ENCODE measurements at places on chromosomes 7 and 10.

DNA sequence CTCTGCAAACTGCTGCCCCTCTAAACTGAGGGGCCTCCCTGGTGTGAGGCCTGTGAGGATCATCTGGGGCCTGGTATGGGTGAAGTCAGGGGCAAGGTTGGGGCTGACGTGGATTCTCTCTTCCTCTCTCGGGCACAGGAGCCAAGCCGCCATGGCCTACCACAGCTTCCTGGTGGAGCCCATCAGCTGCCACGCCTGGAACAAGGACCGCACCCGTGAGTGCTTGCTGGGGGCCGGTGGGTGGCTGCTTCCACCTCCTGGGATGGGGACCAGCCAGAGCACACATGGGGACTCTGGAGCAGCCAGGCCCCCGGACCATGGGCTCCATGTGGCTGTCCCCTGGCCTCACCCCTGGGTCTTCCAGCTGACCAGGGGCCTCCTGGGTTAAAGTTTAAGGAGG, 11.0 kb downstream of the ARPC1B start:
- no peak for DNase-seq

DNA sequence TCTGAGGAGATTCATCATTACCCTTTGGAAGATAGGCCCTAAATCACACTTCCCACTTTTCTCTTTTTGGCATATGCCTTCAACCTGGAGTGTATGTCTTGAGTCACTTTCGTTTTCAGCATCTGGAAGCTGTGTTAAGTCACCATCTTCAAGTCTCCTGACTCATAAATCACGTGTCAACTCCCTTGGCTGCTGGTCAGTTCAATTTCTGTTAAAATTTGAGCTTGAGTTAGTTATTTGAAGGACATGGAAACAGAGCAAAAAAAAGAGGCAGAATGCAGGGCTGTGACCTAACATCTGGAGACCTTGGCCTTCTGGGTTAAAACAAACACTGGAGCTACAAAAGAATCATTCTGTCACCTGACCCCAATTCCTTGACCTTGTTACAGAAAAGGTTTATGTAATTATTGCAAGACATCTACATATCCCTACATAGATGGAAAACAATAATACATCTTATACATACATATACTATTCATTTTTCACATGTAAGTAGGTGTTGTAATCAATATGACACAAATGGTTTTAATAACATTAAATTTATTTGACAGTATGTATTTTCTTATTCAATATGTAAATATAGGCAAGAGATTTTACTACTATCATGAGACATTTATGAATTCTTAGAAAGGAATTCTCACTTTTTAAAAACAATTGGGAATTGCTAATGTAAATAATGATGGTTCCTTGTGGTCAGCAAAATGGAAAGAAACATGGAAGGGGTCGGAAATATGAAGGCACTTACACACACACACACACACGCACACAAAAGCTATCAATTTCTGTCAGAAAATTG, 169.7 kb upstream of the PHYHIPL start:
- DNase-seq: no peak

GRCh38 chr7:10756981-10757380, 216.7 kb upstream of the PHF14 start:
- no peak for DNase-seq

DNA sequence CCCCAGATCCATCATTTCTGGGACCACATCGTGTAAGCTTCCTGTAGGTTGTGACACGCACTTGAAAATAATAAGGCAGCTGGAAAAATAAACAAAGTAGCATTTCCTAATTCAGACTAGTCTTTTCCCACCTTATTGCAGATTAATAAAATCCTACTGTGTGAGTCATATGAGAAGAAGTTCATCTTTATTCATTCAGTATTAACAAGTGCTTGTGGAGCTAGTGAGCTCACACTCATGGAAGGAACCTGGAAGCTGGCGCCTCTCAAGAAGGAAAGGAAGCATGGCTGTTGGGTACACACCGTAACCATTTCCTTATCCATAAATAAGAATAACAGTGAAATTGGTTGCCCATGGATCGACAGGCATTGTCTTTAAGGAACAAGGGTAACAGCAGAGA, 152.6 kb upstream of the PFKP start:
- DNase-seq: no peak

- DNase-seq: no peak
These were observed 23.3 kb downstream of the AP5Z1 start for GRCh38 chr7:4798706-4799235.

DNA sequence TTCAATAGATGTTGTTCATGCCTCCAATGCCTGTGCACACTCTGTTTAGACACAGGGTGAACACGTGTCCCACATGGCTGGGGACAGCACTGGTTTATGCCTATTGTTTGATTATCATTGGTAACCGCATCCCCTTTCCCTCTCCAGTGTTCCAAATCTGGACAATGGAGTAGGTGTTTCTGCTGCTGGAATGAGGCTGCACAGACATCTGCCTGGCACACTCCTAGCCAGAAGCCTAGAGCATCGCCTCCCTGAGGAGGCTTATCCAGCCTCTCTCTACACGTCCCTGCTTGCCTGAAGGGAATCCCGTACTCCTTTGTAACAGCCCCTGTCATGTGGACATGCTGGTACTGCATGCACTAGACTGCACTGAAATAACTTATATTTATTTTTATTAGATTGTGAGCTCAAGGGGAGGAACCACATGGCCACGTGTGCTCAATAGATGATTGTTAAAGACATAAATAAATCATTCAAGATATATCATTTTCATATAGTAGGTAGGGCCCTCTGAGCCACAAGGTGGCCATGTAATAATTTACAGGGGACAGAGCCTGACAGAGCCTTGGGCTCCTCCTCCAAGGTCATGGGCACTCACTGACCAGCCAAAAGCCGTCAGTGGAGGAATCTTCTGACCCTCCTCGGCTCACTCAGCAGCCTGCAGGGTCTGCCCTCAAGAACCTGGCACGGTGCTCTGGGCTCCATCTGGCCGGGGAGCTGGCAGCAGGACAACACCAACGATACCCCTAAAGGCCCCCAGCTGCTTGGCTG, 310.9 kb upstream of the ZNF32 start:
- DNase-seq: no peak

DNA sequence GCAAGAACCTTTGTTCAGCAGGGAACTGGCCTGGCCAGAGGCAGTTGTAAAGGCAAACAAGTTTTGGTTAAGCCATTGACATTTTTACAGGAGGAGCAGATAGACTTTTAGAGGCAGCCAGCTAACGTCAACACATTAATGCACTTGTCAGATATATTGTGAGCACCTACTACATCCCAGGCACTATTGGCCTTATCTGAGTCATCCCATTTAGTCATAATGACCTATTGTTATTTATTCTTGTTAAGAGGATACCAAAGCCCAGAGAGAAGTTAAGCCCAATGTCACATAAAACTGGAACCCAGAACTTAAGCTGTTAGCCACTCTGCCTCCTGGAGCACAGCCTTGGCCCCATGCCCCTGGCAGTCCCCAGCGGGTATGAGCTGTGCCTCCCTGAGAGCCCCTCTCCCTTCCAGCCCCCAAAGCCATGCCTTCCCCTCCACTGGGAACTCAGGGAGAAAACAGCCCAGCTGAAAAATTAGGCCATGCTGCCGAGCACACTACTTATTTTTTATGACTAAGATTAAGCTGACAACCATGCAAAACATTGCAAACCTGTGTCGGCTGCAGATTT, 32.7 kb upstream of the TRIM8 start:
- DNase-seq: no peak

- no peak for DNase-seq
These were observed 97.2 kb upstream of the SEMA3A start for GRCh38 chr7:84291756-84292155.

- DNase-seq: no peak
These were observed 199.0 kb downstream of the EMX2 start for GRCh38 chr10:117741524-117741923.

- DNase-seq: no peak
These were observed 105.6 kb upstream of the COL1A2 start for GRCh38 chr7:94289071-94289470.

DNA sequence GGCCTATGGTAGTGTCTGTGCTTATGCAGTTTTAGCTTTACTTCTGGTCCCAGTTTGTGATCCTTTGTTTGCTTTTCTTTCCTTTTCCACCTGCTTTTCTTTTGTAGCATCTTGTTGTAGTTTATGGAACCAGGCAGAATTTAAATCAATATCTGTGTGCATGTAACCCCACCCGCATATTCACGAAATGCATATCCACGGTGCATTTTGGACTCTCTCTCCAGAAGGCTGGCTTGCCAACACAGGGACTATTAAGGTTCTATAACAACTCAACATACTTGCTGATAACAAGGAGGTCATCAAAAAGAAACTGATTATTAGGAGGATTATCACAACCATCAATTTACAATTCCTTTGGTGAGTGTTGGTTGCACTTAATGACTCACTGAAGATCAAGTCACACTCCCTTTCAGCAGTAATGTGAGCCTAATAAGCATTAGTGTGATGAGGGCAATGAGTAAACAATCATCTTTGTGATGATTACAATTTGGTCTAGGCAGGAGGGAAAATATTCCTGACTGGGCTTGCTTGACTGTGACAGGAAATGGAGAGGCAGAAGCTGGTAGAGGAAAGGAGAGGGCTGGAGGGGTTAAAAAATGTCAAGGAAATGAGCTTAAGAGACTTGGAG, 378.6 kb downstream of the REEP3 start:
- no peak for DNase-seq

- DNase-seq: no peak
These were observed 160.7 kb downstream of the ZEB1 start for GRCh38 chr10:31479752-31480151.

DNA sequence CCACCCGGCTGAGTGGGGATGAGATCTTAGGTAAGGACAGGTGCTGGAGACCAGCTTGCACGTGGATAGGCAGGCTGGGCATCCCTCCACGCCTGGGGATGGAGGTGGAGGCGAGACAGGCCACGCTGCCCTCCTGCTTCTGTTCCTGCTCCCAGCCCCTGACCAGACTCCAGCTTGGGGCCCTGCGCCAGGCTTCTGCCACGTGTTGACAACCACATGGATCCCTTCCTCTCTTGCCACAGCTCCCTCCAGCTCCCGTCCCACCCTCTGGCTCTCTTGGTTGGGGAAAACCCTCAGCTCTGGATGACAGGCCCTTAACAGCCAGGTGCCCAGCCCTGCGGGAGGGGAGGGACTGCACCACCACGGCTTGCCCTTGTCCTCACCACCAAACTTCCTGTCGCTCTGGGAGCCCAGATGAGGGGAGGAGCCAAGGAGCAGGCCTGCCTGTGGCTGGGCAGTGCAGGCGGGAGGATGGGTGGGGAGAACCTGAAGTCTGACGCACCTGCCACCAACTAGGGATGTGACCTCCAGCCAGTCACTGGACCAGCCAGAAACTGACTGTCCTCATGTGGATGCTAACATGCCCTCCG, 36.0 kb downstream of the KCNH2 start:
- DNase-seq: no peak

- DNase-seq: no peak
These were observed 17.0 kb downstream of the BCAP29 start for GRCh38 chr7:107596881-107597581.

- no peak for DNase-seq
These were observed 329.8 kb upstream of the SEMA3D start for GRCh38 chr7:85516675-85517074.

DNA sequence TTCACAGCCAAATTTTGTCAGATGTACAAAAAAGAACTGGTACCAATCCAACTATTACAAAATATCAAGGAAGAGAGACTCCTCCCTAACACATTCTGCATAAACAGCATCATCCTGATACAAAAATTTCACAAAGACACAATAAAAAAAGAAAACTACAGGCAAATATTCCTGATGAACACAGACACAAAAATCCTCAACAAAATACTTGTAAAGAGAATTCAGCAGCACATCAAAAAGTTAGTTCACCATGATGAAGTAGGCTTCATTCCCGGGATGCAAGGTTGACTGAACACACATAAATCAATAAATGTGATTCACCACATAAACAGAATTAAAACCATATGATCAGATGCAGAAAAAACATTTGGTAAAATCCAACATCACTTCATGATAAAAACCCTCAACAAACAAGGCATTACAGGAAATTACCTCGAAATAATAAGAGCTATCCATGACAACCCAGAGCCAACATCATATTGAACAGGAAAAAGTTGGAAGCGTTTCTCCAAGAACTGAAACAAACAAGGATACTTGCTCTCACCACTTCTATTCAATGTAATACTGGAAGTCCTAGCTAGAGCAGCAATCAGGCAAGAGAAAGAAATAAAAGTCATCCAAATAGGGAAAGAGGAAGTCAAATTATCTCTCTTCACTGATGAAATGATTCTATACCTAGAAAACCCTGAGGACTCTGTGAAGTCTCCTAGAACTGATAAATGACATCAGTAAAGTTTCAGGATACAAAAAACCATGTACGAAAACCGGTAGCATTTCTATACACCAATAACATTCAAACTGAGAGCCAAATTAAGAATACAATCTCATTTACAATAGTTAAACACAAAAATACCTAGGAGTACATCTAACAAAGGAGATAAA, 223.1 kb downstream of the REEP3 start:
- no peak for DNase-seq

- no peak for DNase-seq
These were observed 122.5 kb upstream of the SEM1 start for GRCh38 chr7:96832092-96832662.

DNA sequence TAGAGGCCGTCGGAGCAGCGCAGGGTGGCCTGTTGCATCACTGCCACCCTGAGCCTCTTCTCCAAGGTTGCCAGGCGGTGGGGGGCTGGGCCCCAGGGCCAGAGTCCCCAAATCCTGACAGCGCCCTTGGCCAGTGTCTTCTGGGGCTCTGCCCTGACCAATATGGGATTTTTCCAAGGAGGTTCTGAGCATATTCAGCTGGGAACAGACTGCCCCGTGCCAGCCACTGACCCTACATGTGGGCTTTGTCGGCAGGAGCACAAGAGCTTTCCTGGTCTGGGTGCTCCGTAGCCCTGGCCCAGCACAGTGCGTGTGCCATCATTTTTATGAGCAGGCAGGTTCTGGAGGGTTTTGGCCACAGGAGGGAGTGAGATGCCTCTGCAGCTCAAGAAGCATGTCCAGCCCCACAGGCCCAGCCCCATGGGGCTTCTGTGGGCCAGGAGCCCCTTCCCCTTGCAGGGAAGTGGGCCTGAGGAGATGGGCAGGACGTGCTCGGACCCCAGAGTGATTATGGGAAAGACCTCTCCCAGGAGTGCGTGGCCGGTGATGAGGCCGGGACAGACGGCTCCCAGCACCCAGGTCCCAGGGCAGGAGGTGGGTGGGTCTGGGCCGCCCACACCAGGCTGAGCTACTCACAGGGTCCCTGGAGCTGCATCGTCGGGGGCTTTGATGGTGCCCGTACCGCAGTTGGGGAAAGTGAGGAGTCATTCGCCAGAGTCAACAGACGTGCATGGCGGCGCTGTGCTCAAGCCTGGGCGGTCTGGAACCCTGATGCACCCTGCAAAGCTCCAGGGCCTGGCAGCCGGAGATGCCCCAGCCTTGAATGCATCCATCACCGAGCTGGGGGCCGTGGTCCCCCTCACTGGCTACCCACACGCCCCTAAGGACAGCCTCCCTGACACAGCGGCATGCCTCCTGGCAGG, 66.6 kb downstream of the PWWP2B start:
- no peak for DNase-seq

GRCh38 chr7:71286924-71287323, 155.0 kb downstream of the GALNT17 start:
- no peak for DNase-seq

- DNase-seq: no peak
These were observed 126.9 kb downstream of the SDK1 start for GRCh38 chr7:3427957-3428356.
